Astrocyte of the hippocampus (primary cell): ENCODE measurements at places on chromosomes 5 and 9.

DNA sequence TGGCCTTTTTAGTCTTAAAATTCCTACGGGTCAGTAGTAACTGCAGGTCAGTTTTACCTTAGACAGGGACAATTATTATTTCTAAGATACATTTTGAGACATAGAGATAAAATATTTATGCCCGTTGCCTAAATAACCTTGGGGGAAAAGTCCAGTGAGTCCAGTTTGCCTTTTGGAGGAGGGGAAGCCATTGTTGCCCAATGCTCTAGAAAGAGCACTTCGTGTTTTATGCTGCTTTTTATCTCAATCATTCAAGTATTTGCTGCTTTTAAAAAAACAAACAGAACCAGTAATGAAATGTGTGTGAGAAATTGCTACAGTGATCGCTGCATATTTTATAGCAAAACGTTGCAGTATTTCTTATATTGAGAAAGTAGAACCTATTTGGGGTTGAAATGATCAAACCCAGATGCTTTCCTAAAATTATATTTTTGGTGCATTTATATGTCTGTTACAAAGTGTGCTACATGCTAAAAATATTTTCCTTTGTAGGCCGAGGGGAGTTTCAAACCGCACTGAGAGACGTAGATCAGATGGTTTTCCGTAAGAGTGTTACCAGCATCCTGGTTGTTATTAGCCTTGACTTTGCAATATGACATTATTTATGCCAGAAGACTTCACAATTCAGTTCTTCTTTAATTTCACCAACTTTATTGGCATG lies 266.8 kb downstream of the AOPEP start:
- no peak for DNase-seq

DNA sequence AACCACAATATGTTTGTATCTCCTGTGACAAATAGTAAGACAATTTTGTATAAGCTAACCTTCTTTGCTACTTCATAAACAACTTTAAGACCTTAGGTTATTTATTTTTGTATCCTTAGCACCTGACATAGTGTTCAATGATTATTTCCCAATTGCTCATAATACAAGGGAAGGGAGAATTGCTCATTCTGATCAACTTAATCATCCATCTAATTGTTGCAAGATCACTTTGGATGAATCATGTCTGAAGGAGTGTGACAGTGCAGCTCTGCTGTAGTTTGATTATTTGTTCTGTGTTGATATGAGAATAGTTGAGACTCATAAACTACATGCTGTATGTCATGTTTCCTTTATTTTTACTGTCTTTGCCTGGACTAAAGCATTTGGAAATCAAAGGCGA lies 721.3 kb upstream of the SEMA6A start:
- DNase-seq, result no peak

DNA sequence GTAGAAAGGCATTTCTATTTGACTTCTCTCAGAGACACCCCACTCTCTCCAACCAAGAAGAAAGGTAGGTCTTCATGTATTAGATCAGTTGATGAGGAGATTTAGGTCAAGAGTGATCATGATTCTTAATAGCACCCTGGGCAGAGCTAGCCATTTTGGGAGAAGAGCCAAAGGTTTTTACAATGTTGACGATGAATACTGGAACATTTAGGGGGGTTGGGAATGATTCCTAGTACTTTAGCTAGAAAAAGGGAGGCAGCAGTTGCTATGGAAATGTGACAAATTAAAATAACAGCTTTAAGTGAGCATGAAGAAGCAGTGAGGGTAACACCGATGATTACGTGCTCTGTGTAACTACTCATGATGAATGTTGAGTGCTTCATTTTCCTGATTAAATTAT lies 9.5 kb upstream of the RPS23 start:
- peak; percentile 12 for DNase-seq

DNA sequence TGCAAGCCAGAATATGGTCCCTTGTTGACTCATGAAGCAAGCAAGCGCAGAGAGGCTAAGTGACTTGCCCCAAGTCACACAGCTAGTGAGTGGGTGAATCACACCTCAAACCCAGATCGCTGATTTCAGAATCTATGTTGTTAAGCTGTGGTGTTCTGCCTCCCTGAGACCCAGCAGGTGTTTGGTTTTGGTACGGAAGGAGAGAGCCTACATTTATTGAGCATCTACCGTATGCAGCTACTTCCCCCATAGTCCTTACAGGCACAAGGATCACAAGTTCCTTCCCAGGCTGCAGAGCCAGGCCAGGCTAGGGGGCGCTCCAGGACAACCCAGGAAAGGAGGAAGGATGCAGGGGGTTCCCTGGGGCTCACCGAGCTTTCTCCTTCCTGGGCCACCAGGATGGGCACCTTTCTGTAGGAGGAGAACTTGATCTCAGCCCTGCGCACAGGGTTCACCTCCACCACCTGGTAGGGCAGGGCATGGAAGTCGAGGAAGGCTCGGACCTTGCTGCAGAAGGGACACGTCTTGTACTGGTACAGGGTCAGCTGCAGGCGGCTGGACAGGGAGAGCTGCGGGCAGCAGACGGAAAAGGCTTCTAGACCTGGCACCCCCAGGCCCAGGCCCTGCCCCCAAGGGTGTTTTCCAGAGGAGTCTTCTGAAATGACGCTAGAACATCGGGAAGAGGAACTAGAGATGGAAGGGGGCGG lies 2.5 kb downstream of the PTGES2 start:
- DNase-seq, result peak; percentile 62

GRCh38 chr5:72210888-72211678 lies 103.8 kb downstream of the MAP1B start:
- DNase-seq, result peak; percentile 74
